Stimulated activated CD4-positive, alpha-beta T cell treated with anti-CD3 and anti-CD28 coated beads, Interleukin-15, amount 100 ng/mL, for 24 hours (primary cell): ENCODE measurements at places on chromosomes 7 and 10.

GRCh38 chr10:96789571-96790108 is 42.5 kb upstream of the LCOR start:
- DNase-seq = no peak

DNA sequence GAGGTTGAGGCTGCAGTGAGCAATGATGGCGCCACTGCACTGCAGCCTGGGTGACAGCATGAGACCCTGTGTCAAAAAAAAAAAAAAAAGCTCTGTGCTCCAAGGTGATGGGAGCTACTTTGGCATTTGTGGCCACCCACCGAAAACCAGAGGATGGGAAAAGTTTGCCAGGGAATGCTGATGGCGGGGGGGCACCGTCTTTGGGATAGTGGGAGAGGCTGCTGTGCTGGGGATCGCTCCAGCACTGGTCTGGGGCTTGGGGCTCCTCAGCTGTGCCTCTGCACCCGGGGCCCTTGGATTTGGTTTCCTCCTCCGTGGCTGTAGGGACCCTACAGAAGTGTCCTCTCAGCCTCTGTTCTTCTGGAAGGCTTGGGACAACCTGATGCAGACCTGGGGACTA is 11.7 kb upstream of the RAMP3 start:
- no peak for DNase-seq

DNA sequence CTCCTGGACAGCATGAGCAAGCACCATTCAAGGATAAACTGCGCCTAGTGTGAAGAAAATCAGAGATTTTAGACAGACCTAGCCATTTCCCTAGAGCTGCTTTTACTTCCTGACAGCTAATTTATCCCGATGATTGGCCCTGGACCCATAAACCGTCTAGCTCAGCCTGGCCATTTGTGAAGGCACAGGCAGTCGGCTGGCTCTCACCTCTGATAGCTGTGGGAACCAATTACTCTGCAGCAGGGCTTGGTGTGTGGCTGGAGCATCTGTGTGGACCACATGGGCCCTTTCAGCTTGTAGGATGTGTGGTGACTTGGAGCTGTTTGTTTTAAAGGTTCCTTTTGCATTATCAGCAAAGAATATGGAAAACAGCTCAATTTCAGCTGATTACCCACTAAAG is 111.1 kb upstream of the NPY start:
- DNase-seq = no peak

GRCh38 chr10:7969623-7970022 is 84.9 kb upstream of the GATA3 start:
- no peak for DNase-seq

DNA sequence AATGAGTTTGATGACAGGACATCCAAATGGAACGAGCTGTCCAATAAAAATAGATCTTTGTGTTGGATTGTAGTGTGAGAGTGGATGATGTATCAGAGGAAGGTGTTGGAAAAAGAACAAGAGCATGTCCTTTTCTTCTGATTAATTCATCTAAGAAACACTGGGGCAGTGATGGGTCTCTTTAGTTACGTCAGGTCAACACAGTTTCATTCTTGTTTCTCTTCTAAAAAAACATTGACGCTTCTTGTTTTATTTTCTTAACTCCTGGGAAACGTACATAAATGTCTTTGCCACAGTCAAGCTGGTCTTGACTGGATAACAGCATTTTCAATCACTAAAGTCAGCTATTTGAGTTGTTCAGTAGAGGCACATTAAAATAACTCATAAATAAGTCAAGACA is 67.0 kb downstream of the PPP1R9A start:
- DNase-seq = no peak
